ENCODE measurements at places on chromosomes 12 and 14.
A peak's percentile ranks its signal among the peaks of the same experiment; 100 is the strongest.

GRCh38 chr12:124696693-124697476 is 129.5 kb upstream of the NCOR2 start:
- DNase-seq = no peak

DNA sequence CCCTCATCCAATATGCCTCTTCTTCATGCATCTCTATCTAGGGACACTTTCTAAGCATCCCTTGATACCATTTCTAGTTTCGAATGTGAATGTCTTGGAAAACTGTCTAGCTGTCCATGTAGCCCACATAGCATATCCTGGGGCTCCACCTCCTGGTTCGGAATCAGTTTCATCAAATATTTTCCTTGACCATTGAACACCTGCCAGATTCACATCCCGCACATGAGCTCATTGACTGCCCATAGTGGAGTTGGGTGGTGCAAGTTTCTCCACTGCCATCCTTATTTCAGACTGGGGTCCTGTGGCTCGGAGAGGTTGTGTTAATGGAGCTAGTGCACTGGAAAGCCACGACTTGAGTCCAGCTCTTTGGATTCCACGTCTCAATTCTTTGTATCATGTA is 58.6 kb upstream of the TMEM263 start:
- no peak for DNase-seq

- DNase-seq = no peak
Observed at GRCh38 chr12:14284184-14284722, 81.2 kb upstream of the ATF7IP start.

DNA sequence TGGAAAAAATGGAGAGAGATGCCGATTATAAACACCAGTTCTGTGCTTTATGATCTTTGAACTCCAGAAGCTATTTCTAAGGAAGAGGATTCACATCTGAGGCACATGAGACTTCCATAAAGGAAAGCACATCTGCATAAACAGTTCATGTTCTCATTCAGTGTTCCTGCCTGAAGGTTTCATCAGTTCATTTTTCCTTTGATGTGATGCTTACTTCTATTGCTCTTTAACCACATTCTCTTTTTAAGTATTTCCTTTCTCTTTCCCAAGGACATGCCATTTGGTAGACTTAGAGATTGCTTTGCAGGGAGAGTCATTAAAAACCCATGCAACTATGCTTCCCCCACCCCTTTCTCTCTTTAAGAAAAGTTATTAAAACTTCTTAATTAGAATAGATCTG is 387.0 kb upstream of the FLRT2 start:
- DNase-seq = no peak

GRCh38 chr14:106622200-106622745 is 1095.9 kb downstream of the TMEM121 start:
- DNase-seq = no peak

DNA sequence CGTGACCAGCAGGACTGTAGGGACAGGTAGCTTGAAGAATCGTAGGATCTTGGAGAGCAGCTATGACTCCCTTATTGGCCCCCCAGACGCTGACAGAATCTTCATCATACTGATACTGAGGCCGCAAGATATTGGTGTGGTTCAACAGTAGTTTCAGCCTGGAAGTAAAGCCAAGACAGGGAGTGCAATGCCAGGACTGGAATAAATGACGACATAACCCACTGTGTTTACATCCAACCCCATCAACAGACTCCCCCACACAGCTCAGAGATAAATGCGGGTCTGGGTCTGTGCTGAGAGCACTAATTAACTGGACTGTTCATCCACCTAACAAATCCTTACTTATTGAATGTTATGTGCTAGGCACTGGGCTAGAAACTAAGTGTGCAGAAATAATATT is 16.6 kb downstream of the NOXRED1 start:
- no peak for DNase-seq

DNA sequence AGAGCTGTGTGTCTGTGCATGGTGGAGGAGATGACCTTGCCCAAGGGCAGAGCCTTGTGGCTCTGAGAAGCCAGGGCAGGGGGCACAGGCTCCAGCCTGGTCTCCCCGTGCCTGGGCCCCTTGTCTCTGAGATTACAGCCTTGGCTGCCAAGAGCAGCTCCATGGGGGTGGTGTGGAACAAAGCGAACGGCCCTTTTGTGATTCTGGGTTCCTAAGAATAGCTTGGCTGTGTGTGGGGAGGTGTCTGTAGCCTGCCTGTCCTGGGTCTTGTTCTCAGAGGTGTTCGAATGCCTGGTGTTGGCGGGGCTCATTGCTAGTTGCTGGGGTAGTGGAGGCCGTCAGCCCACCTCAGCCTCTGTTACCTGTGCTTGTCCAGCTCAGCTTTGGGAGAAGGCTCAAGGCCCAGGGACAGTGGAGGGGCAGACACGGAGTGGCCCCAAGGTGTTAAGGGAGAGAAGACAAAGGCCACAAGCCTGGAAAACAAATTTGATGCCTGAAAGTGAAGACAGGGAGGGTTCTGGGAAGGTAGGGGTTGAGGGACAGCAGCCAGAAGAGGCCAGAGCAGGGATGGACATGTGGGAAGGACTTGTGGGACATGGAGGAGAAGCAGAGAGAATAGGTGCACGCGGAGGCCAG is 7.4 kb upstream of the MYH7 start:
- DNase-seq = no peak

DNA sequence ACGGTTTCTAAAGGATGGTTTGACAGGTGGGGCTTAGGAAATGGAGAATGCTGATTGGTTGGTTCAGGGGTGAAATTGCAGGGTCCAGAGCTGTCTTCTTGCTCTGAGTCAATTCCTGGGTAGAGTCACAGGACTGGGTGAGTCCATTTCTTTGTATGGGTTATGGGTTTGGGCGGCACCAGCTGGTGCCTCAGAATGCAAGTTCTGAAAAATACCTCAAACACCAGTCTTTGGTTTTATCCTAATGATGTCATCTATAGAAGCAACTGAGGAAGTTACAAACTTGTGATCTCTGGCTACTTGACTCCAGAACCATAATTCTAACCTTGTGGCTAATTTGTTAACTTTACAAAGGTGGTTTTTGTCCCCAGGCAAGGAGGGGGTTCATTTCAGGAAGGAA is 47.6 kb upstream of the EIF5 start:
- DNase-seq = no peak

DNA sequence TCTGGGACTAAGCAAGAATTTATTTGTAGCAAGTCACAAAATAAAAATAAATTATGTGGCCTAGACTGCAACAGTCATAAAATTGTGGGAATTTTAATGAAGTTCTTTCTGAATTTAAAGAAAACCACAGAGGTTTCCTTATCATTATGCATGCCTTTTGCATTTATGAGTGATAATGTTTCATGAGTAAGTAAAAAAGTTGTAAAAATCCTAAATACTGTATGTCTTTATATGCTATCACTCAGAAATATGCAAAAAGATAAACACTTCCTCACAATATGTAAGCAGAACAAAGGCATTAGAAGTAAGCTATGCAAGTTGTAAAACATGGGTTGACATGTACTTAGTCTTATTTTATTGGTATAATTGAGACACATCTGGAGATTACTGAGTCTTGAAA is 239.4 kb upstream of the PDE3A start:
- no peak for DNase-seq

DNA sequence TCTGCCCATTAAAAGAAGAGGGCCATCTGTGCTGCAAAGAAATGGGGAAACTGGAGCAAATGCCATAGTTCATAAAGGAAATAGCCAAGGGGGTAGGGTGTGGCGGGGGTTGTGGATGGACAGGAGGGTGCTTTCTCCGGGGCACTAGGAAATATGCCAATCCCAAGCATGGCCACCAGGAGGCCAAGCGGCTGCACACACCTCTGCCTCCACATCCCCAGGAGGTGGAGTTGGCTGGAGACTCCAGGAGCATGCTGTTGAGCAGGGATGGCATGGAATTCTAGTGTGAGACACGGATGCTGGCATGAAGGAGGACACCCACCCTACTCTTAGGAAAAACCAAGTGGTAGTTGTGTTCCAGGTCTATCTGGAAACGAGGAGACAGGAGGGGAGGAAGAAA is 25.2 kb downstream of the NID2 start:
- peak; percentile 5 for DNase-seq

- no peak for DNase-seq
Observed at GRCh38 chr14:83372271-83372670, 1838.6 kb upstream of the SEL1L start.

DNA sequence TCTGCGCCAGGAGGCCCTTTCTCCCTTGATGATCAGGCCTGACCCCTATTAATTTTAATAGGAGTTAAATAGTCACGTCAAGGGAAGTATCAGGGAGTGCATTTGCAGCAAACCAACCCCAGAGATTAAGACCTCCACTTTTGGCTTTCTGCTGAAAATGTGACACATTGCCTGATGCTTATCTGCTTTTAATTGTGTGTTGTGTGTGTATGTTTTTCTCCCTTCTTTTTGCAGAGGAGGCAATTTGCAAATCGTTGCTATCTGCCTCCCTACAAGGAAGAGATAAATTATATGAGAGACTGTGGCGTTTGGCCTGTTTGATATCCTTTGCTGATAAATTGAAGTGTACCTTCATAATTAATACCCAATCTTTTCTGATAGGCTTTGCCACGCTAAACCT is 822.9 kb downstream of the VRK1 start:
- DNase-seq = no peak

DNA sequence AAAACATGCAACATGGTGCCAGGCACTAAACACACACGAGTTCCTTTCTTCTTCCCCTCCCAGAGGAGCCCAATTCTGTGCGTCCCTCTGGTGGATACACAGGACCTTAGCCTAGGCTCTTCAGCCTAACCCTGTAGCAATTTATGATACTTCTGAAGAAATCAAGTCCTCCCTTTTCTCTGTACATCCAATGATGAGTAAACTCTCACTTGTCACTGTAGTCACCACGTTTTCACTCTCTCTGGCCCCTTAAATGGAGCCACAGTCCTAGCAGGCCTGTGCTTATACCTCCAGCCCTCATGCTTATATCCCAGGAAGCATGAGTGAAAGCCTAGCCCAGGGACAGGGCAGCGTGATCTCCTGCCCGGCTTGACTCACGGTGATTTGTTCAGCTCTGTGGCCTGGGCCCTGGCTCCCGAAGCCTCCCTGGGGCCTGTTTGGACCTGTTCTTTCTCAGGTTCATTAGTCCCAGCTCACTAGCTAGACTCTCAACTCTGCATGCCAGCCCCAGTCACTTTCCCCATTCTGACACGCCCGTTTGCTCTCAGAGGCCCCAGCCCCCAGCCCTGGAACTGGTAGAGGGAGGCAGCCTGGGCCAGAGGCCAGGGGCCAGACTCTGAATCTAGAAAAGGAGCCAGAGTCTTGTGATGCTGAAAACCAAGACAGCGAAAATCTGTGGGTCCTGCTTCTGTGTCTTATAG is 24.1 kb upstream of the PLEKHG3 start:
- DNase-seq = no peak

GRCh38 chr12:15830538-15830937 is 41.4 kb upstream of the EPS8 start:
- no peak for DNase-seq

- no peak for DNase-seq
Observed at GRCh38 chr14:98564006-98564405, 708.0 kb downstream of the BCL11B start.

DNA sequence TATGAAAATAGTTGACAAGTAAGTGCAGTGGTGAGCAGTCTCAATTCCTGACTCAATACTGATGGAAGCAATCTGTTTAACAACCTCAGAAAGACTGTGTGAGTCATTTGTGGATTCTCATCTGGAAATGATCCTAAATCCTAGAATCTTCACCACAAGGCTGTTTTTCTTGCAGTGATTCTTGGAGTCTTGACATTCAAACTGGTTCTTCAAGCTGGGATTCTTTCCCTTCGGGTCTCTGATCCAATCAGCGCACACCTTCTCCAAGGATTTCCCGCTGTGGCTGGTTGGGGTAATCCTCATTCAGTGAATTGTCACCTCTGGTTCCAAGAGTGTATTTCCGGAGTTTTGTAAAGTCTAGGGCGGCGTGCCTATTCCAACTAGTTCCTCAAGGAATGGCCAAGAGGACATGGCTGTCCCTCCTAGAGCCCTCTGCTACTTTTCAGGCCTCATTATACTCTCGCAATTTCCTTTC is 37.7 kb upstream of the FOXJ2 start:
- no peak for DNase-seq
